SK-N-DZ (cell line): ENCODE measurements at places on chromosomes 6 and 20.

GRCh38 chr6:66418906-66419305, 711.9 kb upstream of the EYS start:
- DNase-seq: no peak

DNA sequence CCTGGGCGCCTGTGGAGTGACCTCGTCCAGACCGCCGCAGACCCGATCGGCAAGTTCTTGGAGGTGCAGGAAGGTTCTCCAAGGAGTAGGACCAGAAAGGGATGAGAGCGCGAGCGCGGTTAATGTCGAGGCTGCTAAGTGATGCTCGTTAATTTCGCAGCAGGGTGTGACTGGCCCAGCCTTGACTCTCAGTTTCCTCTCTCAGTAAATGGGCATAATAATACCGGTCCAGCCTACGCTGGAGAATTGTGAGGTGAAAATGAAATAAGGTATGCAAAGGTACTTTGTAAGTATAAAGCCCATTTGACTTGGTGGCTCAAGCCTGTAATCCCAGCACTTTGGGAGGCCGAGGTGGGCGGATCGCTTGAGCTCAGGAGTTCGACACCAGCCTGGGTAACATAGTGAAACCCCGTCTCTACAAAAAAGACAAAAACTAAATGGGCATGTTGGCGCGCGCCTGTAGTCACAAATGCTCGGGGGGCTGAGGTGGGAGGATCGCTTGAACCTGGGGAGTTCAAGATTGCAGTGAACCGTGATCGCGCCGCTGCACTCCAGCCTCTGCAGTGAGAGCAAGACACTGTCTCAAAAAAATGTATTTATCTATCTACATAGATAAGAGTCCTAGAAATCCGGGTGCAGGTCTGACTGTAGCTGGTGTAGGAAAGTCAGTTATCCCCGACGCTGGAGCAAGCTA, 634 bp upstream of the BTBD9 start:
- DNase-seq: no peak

- DNase-seq: no peak
These were observed 330.8 kb upstream of the PREP start for GRCh38 chr6:105733556-105734162.

- DNase-seq: no peak
These were observed 36.7 kb upstream of the RIPOR2 start for GRCh38 chr6:24972311-24972958.

DNA sequence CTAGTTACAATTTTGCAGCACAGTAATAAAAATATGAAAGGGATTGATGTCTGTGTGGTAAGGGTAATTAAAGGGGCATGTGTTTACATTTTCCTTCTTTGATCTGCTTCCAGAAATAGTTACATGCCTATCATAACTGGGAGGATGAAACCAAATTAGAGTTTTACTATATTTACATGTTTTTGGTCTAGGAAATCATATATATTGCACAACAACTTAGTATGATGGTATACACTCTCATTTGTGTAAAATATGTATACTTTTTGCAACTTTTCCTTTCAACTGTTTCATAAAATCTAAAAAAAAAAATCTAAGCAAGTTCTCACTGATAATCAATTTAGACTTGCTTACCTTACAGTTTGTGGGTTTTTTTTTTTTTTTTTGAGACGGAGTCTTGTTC, 32.2 kb downstream of the DCBLD1 start:
- DNase-seq: no peak

DNA sequence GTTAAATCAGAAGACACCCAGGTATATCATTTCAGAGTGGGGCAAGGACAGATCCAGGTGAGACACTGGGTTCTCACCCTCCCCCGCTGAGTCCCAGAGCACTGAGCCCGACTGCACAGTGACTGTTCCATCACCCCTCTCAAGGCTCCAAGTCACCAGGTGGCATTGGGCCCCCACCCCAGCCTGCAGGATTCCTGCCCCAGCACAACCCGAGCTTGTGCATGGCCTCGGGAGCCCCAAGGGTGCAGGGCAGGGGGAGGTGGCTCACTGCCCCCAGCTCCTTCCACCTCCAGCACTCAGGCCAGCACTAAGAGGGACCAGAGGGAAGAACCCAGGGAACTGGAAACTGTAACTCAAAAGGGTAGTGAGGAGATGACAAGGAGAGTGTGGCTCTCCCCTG, 39.3 kb upstream of the CST5 start:
- DNase-seq: no peak

GRCh38 chr20:23749746-23750145, 989 bp downstream of the CST1 start:
- DNase-seq: no peak

- DNase-seq: no peak
These were observed 27.2 kb upstream of the SRSF6 start for GRCh38 chr20:43430265-43431133.

DNA sequence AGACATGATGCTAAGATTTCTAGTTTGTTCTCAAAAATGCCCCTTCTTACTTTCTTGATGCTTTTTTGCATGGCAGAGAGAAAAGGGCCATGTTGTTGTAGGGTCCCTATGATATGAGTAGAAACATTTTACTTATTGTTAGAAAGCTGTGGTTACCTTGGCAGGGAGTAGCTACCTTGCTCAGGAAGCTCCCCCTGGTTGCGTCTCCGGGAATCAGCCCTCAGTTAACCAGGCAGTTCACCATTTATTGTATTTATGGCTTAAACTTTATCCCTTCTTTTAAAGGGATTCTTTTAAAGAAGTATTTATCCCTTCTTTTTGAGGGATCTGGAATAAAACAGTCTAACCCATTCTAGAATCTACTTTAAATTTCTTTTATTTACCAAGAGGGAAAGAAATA, 113.9 kb upstream of the PROKR2 start:
- DNase-seq: no peak

DNA sequence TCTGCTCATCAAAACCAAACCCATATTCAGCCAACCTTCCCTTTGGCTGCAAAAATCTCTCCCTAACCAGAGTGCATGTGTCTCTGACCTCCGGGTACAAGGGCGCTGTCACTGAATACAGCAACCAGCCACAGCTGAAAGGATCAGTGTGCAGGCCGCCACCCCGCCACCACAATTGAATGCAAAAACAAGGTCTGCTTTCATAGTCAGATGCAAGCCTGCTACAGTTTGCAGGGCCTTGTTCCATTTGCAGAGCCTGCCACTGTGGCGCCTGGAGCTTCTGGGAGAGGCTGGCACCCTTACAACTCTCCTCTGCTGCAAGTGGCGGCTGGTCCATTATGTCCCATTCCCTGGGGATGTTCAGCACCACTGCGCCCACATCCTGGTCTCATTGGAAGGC, 23.5 kb downstream of the MDGA1 start:
- DNase-seq: no peak

- DNase-seq: no peak
These were observed 12.7 kb upstream of the APMAP start for GRCh38 chr20:25005220-25005619.

- DNase-seq: no peak
These were observed 121.0 kb downstream of the JARID2 start for GRCh38 chr6:15366879-15367278.

DNA sequence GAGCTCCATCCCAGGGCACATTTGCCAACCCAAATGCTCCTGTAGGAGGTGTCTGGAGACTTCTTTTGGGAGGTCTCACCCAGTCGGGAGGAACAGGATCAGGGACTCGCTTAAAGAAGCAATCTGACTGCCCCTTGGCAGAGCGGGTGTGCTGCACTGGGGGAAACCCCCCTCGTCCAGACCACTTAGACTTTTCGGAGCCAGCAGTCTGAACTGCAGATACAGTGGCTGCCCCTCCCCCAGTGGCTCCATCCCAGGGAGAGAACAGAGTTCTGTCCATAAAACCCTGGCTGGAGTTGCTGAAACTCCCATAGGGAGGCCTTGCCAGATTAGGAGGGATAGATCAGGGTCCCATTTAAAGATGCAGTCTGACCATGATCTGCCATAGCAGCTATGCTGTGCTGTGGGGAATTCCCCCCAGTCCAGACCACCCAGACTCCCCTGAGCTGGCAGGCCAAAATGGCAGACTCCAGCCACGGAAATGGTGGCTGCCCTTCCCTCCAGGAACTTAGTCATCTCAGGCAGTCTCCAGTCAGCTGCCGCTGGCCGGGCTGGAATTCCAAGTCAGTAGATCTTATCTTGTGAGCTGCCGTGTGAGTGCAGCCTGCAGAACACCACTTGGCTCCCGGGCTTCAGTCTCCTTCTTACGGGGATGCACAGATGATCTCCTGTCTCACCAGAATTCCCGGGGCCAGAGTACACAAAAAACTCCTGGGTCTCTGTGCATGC, 278.1 kb upstream of the SASH1 start:
- peak; percentile 61 for DNase-seq

- DNase-seq: no peak
These were observed 57.9 kb downstream of the TP53INP2 start for GRCh38 chr20:34762031-34762555.

DNA sequence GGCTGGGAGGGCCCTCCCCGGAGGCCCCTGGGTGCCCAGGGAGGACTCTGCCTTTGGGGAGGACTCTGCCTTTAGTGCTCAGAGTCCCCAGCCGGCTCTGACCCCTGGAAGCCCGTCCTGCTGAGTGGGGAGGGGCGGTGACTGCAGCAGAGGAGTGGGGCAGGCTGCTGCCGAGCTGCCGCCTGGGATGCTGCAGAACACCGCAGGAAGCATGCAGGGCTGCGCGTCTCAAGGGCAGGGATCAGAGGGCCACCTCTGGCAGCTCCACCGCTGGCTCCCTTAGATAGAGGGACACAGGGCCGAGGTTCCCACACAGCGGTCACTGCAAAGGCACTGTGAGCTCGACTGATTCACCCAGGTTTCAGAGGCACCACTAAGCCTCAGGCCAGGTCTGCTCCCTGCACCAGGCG, 82.2 kb upstream of the GATA5 start:
- no peak for DNase-seq

GRCh38 chr6:36608788-36609563, 14.8 kb downstream of the SRSF3 start:
- DNase-seq: no peak

GRCh38 chr6:134686071-134686470, 263.8 kb downstream of the ALDH8A1 start:
- DNase-seq: no peak

GRCh38 chr6:74161380-74161779, 465.4 kb downstream of the CD109 start:
- DNase-seq: no peak

DNA sequence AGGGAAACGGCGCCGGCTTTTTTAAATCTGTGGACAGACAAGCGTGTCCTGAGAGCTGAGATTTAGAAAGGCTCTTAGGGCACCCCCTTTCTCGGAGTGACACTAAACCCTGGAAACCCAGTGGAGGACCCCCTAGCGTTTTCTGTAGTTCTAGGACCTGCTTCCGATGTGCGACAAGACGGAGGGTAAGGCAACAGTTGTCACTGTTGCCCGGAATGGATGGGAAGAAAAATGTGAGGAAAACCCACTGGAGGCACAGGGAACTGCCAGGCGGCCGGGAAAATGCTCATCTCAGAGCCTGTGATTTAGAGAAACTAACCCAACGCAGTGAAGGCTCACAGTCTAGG, 551 bp upstream of the ATP5F1E start:
- peak; percentile 82 for DNase-seq

DNA sequence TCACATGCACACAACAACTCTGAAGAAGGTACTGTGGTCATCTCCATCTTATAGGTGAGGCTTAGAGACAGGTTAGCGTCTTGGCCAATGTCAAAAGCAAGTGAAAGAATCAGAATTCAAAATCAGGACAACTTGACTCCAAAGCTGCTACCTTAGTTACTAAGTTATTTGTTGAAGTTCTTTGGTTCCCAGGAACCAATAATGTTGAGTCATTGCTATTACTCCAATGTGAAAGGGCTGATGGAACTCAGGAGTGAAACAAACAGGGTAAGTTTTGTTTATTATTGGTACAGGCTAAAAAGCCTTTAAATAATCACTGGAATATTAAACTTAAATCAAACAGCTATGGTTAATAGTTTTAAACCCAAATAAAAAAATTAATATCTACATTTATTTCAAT, 111.1 kb downstream of the PDSS2 start:
- DNase-seq: no peak

DNA sequence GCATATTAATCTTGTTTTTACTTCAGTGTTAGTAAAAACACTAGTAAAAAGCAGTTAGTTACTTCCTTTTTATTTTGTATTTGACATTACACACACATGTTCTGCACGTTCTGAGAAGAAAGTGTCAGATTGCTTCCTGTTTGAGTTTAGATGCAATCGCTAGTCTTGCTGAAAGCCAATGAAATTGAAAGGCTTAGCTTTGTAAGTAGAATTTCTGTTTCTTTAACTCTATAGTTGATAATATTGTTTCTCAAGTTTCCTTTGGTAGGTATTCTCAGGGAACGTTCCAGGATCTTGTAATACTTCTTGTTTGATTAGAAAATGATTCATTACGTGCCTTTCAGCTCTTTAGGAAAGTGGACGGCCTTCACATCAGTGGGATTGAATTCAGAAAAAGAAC, 55.0 kb downstream of the CDKAL1 start:
- DNase-seq: no peak

GRCh38 chr6:108751851-108752732, 96.1 kb upstream of the ARMC2 start:
- no peak for DNase-seq

DNA sequence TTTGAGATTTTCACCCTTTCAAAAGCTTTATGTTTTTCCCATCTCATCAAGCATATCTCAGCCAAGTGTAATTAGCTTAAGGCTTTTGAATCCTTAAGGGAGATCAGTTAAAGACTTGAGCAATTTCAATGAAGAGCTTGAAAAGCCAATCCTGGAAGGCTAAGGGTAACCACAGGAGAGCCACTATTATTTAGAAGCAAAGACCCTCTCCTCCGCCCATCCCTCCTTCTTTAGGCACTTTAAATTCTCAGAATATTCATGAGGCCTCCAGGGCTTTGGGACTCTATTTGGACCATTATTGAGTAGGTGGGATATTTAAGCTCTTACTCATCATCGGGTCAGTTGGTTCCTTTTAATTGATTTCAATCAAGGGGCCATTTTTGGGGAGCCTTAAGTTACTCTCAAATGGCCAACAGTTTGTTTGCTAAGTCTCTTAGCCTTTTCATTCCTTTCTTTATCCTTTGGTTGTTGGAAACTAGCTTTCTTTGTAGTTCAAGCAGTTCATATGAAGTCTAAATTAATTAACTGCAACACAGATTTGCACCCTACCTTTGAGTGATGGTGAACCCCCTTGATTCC, 567.2 kb downstream of the KIF16B start:
- DNase-seq: no peak

DNA sequence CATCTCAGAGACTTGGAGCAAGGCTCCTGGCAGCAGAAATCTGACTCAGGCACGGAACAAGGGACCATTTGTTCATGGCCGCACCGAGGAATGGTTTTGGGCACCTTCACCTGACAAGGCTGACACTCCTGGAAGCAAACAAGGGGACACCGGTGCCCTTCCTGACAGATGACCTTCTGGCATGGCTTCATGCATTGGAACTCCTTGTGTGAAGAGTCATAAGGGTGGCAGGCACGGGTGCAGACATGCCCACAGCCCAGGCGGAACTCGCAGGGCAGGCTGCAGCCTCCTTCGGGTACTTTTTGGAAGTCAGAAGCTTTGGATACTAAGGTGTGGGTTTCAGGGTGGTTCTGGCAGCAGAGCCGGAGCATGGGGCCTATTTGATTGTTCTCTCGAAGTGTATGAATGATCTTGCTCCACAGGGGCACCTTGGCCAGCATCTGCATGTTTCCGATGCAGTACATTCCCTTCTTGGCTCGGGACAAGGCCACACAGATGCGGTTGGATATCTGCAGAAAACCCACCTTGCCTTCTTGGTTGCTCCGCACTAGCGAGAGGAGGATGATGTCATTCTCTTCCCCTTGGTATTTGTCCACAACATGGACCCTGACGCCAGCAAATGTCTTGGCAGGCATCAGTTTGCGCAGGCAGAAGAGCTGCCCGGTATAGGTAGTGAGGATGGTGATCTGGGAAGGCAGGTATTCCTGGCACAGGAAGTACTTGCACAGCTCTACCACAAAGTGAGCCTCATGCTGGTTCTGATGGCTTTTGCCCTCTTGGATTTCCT, 28.8 kb downstream of the ZNFX1 start:
- DNase-seq: no peak
